ENCODE measurements at places on chromosomes 11 and 22.

DNA sequence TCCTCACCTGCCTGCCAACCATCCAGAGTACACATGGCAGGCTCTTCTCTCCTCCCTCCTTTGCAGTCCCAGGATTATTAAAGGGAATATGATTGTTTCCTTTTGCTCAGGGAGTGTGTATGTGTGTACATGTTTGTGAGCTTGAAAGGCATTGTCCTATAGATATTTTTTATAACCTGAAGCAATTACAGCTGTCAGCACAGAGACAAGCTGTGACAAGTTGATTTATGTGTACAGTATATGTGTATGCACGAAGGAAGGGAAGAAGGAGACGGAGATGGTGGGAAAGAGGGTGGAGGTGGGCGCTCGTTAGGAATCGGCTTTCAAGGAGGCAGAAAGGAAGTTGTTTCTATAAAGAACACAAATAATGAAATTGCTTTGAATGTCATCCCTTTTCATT is 537.0 kb downstream of the NTM start:
- DNase-seq: no peak

DNA sequence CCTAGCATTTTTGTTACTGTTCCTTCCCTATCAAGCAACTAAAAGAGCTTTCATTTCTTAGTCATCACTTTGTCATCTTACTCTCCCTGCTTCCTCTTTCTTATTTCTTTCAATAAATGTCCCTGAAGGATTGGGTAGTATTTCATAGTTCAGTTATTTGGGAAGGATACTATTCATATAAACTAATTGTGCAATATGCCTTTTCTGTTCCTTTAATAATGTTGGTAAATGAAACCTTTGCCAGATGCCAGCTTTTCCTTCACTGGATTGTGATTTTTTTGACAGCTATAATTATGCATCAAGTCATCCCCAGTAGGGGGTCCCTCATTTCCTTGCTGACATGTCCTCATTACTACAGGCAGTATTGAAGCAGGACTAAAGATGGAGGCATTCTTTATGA is 101.7 kb downstream of the ATM start:
- DNase-seq: peak; percentile 48

DNA sequence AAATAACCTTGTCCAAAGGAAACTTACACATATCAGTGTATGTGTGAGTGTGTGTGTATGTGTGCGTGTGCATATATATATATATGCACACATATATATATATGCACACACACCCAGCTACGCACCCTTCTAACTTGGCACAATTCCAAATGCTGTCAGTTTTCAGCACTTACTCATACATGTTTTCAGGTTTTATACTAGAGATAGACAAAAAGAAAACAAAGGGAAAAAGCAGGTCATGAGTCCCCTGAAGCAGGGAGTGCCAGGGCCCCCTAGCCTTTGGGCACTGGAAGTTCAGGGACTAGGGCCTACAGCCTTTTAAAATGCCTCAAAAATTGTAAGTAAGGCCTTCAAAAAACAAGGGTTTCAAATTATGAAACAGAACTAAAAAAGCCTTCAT is 265.4 kb downstream of the CADM1 start:
- no peak for DNase-seq

GRCh38 chr11:40290171-40290631 is 1169.3 kb downstream of the LRRC4C start:
- DNase-seq: no peak

DNA sequence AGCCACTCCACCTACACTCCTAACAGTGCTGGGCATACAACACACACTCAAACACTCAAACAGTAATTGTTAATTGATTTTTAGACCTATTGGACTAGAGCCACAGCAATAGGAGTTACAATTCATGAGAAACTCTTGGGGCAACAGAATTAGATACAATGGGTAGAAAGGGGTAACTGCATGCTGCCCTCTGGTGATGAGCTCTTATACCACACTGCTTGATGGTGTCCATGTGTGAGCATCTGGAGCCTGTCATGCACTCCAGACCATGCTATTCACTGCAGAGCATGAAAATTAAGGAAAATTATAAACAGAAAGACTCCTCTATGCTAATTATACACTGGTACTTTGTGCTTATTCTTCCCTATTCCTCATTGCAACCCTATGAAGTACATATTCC is 975.5 kb upstream of the CCDC90B start:
- DNase-seq: no peak

GRCh38 chr11:111674941-111675340 is 72.7 kb downstream of the SIK2 start:
- no peak for DNase-seq

Data from NCI-H2171 treated with DMSO at 0.1 percent for 48 hours (cell line).